ENCODE measurements at places on chromosomes 5 and 9. TPM values are rescaled to one million over a fixed set of nuclear protein-coding genes. Genes with fewer than 3 reads are reported as not detected.

The ZSWIM6 gene
- total RNA-seq = 31.1 TPM

The PLPPR1 gene
- total RNA-seq = not detected

The ACOT12 gene
- total RNA-seq = not detected

The MTMR12 gene
- total RNA-seq = 34.2 TPM

The SLC6A3 gene
- total RNA-seq = 0.32 TPM

The PALM2AKAP2 gene
- 38.4 TPM for total RNA-seq

The NUTM2F gene
- total RNA-seq = not detected

The TMEM252 gene
- total RNA-seq = not detected

The NDOR1 gene
- total RNA-seq = 6.5 TPM

The GPR150 gene
- total RNA-seq = 0.95 TPM

All from omental fat pad (tissue), 4 donors.